ENCODE measurements at places on chromosomes 2 and 18.

GRCh38 chr2:75525434-75526310, 35.1 kb downstream of the EVA1A start:
- H3K4me3 ChIP-seq: no peak overlapping the region
- no peaks in the 10 kb centered on the region for H3K36me3 ChIP-seq
- H3K4me1 ChIP-seq: no peaks in the 10 kb centered on the region
- H3K27ac ChIP-seq: no peak overlapping the region
- no peaks in the 10 kb centered on the region for H3K27me3 ChIP-seq

- no peak for DNase-seq
- H3K27me3 ChIP-seq: no peaks in the 10 kb centered on the region
- H3K27ac ChIP-seq: no peak overlapping the region
- no peaks in the 10 kb centered on the region for H3K4me1 ChIP-seq
- H3K36me3 ChIP-seq: no peaks in the 10 kb centered on the region
Observed at GRCh38 chr18:58140387-58141325, 96.6 kb downstream of the NEDD4L start.

GRCh38 chr2:67561457-67561965, 164.4 kb downstream of the ETAA1 start:
- H3K27me3 ChIP-seq: no peaks in the 10 kb centered on the region
- no peak overlapping the region for H3K4me3 ChIP-seq

DNA sequence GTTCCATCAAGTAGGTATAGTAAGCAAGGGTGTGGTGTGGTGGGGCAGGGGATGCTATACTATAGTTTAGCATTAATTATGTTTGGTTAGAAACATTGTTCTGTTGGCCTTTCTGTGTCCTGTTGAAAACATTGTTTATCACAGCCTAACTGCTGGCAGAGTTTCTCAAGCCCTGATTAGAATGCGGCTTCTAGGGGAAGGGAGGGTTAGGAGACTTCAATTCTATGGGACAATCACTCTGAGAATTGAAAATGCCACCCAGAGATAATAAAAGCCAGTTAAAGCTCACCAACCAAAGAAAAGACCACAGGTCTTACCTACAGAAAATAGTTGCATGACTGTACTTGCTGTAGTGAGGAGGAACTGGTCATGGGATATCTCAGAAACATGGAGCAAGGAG, 19.9 kb upstream of the SMCHD1 start:
- H3K27me3 ChIP-seq: no peaks in the 10 kb centered on the region
- no peaks in the 10 kb centered on the region for H3K36me3 ChIP-seq
- H3K4me3 ChIP-seq: no peak overlapping the region
- no peaks in the 10 kb centered on the region for H3K4me1 ChIP-seq

- no peaks in the 10 kb centered on the region for H3K4me1 ChIP-seq
- no peak for DNase-seq
- H3K36me3 ChIP-seq: no peaks in the 10 kb centered on the region
- H3K4me3 ChIP-seq: no peak overlapping the region
- H3K27ac ChIP-seq: no peak overlapping the region
- H3K27me3 ChIP-seq: no peaks in the 10 kb centered on the region
Observed at GRCh38 chr18:37778417-37779165, 213.0 kb upstream of the CELF4 start.

All from uterus (tissue), 4 donors.